ENCODE measurements at places on chromosomes 12 and 14.

DNA sequence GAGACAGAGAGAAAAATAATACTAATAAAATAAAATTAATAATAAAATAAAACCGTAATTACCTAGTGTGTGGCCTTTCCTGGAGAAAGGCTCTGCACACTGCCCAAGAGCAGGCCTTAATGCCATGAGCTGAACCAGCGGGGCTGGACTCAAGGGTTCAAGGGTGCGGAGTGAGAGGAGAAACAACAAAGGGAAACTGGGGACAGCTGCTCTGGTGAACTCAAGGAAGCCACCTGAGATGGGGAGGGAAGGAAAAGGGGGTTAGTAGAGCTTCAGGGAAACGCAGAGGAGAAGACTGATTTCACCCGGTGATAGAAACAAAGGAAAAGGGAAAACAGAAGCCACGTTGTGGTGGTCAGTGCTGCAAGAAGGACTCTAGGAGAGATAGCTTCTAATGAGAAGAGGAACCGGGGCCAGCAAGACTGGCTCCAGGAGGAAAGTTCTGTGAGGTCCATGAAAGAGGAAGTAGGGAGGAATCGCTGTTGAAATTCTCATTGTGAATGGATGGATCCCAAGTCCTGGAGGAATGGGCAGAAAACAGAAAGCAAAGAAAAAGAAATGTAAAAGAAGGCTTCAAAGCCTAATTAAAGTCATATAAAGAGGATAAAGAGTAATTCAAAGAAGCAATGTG lies 48.3 kb upstream of the BCL2L14 start:
- DNase-seq: no peak

- DNase-seq: no peak
Measured at GRCh38 chr12:29732191-29732590, 51.6 kb downstream of the TMTC1 start.

- DNase-seq: no peak
Measured at GRCh38 chr14:91897106-91897701, 29.9 kb upstream of the TC2N start.

GRCh38 chr12:132600048-132601032 lies 10.0 kb downstream of the LRCOL1 start:
- DNase-seq: no peak

DNA sequence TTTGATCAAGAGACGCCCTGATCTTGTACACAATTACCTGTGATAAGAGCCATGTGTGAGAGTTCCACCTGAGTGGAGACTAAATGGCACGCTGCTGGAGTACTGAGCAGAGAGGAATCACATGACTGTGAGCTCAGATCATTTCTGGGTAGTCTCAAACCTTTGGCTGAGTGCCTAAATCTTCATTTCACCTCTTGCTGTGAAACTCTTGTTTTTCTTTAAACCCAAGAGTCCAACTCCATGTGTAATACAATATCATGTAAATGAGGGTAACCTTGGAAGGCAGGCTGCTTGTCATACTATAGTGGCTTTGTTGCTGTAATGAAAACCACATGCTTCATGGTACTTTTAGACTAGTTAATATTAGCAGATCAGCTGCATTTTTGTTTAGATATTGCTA lies 156.9 kb downstream of the CAND1 start:
- no peak for DNase-seq

- DNase-seq: no peak
Measured at GRCh38 chr14:79442786-79443185, 768.5 kb downstream of the DIO2 start.

- DNase-seq: no peak
Measured at GRCh38 chr12:26153421-26154154, 28.8 kb upstream of the BHLHE41 start.

DNA sequence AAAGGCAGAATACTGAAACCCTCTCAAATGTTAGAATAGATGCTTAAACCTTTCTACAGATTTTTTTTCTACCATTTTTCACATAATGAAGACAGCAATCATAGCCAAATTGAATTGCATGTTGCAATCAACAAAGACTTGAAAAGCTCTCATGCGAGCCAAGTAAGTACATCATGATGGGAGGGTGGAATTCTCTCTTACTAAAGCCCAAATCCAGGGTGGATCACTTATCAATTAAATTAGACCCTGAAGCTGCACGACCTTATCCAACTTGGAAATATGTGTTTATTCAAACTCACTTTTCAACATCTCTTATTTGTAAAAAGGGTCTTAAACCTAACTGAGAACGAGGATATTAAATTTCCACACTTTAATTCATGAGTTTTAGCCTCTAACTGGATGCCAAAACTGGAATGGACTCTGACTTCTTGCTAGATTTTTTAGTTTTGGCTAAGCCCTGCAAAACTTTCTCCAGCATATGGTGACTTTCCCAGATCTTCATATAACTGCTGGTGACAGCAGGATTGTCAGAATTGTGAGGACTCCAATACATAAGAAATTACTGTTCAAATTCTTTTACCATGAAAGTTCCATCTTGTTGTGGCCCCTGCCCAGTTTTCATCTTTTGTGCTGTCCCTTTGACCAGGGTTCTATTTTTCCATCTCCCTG lies 53.6 kb downstream of the HECTD4 start:
- DNase-seq: no peak

GRCh38 chr14:70018713-70019211 lies 139.5 kb downstream of the SMOC1 start:
- DNase-seq: no peak

DNA sequence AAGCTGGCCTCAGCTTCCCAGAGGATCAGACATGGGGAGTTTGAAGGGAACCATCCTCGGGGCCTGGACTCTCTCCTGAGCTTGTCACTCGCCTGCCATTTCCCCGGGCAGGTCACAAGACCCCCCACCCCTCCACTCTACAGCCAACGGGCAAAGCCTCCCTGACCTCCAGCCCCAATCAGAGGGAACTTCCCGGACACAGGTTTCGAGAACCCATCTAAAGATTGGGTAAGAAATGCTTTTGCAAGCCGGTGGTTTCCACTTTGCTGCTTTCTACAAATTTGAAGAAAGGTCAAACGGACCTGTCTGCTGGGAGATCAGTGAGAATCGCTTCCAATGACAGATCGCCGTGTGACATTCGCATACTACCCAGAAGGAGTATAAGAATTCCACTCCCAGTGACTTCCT lies 89.6 kb downstream of the SCARB1 start:
- DNase-seq: no peak

DNA sequence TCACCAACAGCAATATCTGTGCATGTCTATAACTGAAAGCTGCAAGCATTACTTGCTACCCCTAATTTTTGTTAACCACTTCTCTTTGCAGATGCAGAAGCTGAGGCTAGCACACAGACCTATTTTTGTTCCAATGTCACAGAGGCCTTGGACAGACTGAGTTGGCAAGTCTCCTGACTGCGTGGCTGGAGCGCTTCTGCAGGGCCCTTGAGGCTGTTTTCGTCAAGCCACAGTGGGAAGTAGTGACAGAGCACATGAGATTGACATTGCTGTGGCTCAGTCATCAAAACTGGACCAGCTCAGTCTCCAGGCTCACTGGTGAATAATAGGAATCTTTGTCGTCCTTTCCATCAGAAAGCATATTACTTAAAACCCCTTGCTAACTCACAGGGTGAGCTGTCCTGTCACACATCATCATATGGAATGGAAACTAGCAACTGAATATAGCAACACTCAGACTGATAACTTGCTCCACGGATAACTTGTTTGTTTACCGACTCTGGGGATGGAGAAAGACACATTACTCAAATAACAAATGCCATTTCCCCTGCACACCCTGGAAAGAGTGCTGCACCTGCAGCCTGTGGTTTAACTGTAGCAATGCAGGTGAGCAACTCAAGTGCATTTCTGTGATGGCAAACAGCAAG lies 43.6 kb upstream of the DDX11 start:
- DNase-seq: no peak

DNA sequence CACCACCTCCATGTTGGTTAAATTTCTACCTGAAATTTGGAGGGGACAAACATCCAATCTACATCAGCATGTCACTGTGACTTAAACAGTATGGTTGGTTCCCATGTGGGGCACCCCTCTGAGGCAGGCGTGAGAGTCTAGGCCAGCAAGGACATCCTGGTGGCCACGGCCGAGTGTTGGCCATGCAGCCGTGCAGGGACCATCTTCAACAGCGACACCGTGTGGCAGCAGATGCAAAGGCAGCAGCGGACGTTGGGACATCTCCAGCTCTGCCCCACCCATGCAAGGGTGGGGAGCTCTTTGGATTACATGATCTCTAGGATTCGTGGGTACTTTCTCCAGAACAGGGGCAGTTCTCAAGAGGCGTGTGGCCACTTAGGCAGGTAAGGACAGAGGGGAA lies 49.8 kb downstream of the NOC4L start:
- no peak for DNase-seq

DNA sequence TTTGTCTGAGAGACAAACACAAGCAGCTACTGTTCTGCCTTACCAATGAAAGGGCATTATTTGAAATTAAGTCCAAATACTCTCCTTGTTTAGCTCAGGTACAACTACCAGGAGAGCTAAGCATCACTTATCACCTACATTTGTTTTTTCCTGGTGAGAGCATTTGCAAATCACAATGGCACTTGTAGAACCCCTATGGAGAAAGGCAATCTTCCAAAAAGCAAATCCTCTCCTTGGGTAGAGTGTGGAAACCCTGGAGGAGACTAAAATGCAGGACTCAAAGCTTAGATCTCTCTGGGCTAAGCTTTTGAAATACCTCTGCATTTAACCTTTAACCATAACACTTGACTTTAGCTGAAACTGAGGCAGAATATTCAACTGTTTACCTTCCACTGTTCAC lies 20.8 kb downstream of the GTSF1 start:
- DNase-seq: no peak

DNA sequence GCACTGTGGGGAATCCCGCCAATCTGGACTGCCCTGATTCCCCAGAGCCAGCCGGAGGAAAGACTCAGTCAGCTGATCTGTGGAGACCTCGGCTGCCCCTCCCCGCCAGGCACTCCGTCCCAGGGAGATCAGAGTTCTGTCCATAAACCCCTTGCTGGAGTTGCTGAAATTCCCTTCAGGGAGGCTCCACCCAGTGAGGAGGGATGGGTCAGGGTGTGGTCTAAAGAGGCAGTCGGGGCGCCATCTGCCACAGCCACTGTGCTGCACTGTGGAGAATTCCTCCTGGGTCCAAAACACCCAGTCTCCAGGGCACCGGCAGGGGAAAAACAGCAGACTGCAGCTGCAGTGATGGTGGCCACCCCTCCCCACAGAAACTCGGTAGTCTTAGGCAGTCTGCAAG lies 1922.3 kb upstream of the FLRT2 start:
- DNase-seq: no peak

DNA sequence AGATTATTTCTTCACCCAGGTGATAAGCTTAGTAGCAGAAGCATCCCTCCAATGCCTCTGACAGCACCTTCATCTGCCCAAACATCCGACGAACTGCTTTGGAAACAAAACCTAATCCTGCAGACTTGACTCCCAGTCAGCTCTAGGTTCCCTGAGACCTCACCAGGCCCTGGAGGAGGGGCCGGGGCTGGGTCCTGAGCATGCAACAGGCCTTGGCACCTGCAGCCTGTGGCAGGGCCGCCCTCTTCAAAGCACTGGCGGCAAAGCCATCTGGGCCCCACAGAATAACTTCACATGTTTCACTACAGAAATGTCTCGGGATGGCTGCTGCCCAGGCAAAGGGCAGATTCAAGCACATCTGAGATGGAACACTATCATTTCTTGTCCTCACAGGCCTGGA lies 133.3 kb downstream of the PIWIL1 start:
- DNase-seq: no peak

- no peak for DNase-seq
Measured at GRCh38 chr12:1122786-1123185, 131.8 kb downstream of the ERC1 start.

- DNase-seq: no peak
Measured at GRCh38 chr12:1760566-1761382, 59.6 kb upstream of the LRTM2 start.

- no peak for DNase-seq
Measured at GRCh38 chr12:80590085-80590484, 117.3 kb upstream of the MYF6 start.

DNA sequence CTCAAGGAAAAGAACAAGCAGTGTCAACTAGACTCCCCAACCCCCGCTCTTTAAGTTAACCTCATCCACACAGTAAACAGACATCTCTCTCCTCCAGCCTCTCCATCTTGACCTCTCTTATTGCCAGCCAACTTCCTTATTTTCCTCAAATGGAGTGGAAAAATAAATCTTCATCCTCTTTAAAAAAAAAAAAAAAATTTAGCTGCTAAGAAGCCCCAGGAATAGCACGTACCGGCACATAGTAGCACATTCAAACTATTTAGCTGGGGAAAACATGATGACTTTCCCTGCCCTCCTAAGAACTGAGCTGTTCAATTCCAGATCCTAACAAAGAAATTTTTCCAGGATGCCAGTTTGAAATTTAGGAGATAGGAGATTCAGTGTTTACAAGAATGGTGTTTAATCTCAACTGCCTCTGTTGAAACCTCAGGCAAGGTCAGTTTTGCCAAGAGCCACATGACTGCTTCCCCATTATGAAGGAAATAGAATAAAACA lies 90.8 kb downstream of the EPS8 start:
- no peak for DNase-seq

DNA sequence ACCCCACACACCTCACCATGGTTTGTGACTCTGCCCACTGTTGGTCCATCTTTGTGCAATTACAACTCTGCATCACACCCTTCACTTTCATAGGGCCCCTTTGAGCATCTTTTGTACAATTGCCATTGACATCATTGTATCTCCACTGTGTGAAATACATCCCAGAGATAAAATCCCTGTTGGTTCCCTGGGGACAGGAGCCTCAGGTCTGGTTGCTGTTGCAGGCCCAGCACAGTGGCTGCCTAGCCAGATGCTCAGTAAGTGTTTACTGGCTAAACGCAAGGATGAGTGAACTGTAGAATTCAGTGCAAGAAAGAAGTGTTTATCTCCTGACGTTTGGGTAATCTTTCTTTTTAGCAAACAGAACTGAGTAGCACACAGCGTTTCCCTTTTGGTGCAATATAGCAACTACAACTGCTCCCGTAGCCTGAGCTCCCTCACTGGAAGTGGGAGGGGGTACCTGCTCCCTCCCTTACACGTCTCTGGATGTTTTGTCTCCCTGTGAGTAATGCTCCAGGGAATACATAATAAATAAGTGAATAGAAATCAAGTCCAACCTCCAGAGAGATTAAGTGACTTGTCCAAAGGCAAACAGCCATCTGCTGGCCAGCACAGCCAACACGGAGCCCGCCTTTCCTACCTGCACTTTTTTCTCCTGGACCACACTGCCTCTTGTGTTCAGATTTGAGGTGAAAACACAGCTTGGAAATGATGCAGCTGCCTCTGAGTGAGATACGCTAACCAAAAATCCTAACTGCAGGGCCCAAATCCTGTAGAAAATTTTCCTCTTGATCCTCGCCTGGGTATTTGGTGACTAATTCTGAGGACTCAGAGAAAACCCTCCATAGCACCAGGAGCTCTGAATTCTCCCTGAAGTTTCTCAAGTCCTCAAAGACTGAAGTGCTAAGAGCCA lies 27.4 kb downstream of the GALNT16 start:
- DNase-seq: no peak

GRCh38 chr12:125651625-125652024 lies 586.4 kb downstream of the AACS start:
- DNase-seq: no peak

Measured in stimulated activated CD4-positive, alpha-beta T cell treated with anti-CD3 and anti-CD28 coated beads, Interleukin-1b, Interleukin-23, amount 100 ng/mL, for 1 hour (primary cell).